ENCODE measurements at places on chromosomes 2 and 18. TPM values are rescaled to one million over a fixed set of nuclear protein-coding genes. Genes with fewer than 3 reads are reported as not detected.

The UNC80 gene
- total RNA-seq: 0.03 TPM

GRCh38 chr18:72869226-72870185 is 1.7 kb upstream of the NETO1 start:
- DNase-seq: no peak

DNA sequence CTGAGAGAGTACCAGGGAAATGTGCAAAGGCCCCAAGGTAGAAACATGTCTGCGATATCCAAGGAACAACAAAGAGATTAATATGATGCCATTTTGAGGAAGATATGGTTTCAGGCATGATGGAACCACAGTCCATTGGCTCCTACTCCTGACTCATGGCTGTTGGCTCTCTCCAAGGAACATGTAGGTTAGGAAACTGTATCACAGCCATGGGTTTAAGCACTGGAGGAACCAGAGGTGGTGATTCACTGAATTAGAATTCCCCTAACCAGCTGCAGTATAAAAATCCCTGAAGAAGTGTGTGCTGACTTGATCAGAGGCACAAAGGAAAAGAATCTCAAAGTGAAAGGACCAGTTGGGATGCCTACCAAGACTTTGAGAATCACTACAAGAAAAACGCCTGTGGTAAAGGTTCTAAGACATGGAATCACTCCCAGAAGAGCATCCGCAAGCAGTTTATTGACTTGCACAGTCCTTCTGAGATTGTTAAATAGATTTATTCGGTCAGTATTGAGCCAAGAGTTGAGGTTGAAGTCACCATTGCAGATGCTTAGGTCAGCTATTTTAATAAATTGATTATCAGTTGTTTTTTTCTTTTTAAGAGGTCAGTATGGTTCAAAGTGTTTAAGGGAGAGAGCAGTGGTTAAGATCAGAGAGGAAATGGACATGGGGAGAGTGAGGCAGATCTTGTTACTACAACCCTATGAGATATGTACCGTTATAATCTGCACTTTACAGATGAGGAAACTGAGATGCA is 110.7 kb upstream of the OTX1 start:
- no peak for DNase-seq

DNA sequence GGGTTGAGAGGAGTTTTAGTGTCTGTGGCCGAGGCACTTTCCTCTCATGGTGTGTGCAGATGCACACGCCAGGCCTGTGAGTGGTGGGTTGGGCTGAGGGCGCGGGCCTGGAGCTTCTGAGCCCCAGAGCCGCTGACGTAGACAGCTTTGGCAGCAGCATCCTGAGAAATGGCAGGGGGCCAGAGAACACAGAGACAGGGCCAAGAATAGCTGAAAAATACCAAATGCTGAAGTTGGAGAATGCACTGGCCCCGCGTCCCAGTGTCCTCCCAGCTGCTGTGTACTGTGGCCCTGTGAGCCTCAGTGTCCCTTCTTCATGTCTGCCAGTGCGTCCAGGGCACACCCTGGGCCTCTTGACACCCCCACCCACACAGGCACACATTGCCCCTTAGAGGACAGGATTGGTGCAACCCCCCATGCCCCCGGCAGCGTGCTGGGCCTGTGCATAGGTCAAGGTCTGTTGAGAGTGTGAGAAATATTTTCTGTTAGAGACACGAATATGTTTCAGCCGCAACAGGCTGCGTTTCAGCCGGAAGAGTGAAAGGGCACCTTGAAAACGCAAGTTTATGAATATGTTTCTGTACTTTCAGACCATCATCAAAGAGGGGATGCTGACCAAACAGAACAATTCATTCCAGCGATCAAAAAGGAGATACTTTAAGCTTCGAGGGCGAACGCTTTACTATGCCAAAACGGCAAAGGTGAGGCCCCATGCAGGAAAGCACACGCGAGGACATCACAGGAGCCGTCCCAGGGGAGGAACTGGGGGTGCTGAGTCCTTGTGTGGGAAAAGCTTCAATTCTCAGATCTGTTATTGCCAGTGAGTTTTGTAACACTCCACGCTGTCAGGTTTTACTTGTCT is 33.6 kb downstream of the DGKD start:
- DNase-seq: peak; percentile 82

- DNase-seq: no peak
Measured at GRCh38 chr2:162111958-162112850, 38.2 kb upstream of the DPP4 start.

- DNase-seq: no peak
Measured at GRCh38 chr2:111204706-111205105, 84.0 kb downstream of the BCL2L11 start.

GRCh38 chr2:43551990-43552389 is 43.8 kb downstream of the THADA start:
- no peak for DNase-seq

- DNase-seq: no peak
Measured at GRCh38 chr2:189527812-189528592, 52.6 kb downstream of the SLC40A1 start.

GRCh38 chr2:64819774-64820688 is 166.3 kb upstream of the SERTAD2 start:
- no peak for DNase-seq

DNA sequence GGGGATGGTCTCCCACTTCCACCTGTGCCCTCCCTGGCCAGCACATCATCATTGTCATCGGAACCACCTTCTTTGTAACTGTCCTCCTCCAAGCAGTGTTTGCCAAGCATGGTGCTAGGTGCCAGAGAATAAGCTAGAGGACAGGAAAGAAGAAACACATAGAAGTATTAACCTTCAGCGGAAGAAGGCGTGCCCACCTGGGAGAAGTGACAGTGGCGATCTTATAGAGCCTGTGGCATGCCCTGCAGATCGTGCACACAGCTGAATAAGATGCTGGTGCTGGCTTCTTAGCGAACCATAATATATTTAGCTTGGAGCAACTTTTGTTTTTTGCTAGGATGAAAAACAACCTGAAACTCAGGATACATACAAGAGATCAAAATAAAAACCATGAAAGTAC is 148.0 kb downstream of the FAM210A start:
- DNase-seq: no peak

DNA sequence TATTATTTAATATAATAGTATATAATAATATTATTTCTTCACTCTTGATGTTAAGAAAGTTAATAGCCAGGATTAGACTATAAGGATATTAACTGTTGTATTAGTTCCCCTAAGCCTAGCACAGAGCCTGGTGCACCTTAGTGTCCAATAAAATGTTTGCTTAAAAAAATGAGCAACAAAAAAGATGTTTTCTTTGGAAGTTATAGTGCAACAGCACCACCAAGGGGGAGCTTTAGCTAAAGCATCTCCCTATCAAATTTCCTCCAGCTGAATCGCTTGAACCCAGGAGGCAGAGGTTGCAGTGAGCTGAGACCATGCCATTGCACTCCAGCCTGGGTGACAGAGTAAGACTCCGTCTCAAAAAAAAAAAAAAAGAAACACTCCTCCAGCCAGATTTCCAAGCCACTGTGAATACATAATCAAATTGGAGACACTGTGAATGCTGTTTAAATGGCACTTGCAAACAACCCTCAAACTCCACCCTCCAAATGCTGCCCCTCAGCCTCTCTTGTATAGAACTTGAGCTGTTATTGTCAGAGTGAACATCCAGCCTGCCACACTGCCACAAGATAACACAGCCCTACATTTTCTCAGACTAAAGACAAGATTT is 221.9 kb downstream of the DYM start:
- DNase-seq: peak; percentile 28

The POTEC gene
- not detected for total RNA-seq

The CTAGE1 gene
- 0.47 TPM for total RNA-seq

- no peak for DNase-seq
Measured at GRCh38 chr2:217626926-217627325, 375.9 kb downstream of the TNS1 start.

The TM4SF20 gene
- total RNA-seq: 44.6 TPM

- DNase-seq: peak; percentile 64
Measured at GRCh38 chr2:42342061-42342794, 18.8 kb downstream of the COX7A2L start.

The SERPINB13 gene
- not detected for total RNA-seq

The SERPINB5 gene
- total RNA-seq: 0.23 TPM

DNA sequence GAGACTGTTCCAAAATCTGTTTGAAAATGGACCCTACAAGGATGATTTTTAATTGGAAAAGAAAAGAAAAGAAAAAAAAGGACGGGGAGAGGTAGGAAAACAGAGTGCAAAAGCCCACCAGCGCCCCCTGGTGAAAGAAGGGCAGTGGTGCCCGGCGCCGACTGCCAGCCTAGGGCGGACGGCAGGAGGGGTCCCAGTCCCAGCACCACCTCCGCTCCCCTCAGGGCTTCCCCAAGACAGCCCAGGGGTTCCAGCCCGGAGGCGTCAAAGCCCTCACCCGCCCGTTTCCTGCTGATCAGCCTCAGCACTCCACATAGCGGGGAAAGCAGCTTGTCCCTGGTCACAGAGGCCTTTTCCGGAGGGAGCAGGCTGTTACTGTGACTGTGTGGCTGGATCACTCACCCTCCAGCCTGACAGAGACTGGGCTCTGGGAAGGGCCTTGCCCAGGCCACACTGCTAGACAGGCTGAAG is 213.9 kb downstream of the TFCP2L1 start:
- peak; percentile 83 for DNase-seq

- no peak for DNase-seq
Measured at GRCh38 chr2:140601342-140601741, 1529.5 kb downstream of the LRP1B start.

The CCDC150 gene
- 6.2 TPM for total RNA-seq

- no peak for DNase-seq
Measured at GRCh38 chr2:78439122-78439521, 586.4 kb upstream of the REG3G start.

DNA sequence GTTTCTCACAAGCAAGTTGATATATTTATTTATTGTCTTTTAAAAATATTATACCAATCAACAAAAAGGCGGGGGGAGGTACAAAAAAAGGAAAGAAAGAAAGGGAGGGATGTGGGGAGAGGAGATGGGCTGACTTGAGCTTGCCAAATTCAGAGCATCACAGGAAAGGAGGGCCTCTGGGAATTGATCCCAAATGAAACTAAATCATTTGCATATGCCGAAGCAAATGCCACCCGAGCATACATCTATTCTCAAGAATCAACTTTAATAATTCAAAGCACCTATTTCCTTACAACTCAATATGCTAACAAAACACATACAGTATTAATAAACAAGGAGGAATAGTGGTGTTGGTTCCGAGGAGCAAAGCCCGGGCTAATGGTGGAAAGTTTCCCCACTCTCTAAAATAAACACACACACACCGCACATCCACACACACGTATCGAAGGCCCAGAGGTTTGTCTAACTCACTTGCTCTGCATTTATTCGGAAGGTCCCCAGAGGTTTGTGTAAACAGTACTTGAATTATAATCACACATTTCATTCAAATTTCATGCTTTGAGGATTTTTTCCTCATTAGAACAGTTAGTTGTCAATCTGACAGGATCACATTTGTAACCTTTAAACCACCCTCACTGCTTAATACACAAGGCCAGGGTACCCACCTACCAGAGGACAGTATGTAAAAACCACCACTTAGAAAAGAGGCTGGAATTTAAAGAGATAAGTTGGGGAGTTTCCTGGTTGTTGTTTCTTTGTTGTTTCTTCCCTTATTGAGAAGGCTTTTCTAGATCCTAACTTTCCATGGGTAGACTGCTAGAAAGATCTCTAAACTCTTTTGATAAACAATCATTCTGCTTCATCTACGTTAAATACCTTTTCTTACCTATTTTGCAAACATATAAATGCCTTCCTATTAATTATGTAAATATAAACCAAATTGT is 264.7 kb downstream of the TCF4 start:
- no peak for DNase-seq

GRCh38 chr2:114461116-114461515 is 18.7 kb downstream of the DPP10 start:
- DNase-seq: no peak

The FER1L5 gene
- total RNA-seq: 0.28 TPM

The LINC00305 gene
- total RNA-seq: 0.32 TPM
